ENCODE measurements at places on chromosomes 16 and 17. TPM values are rescaled to one million over a fixed set of nuclear protein-coding genes. Genes with fewer than 3 reads are reported as not detected.
A peak's percentile ranks its signal among the peaks of the same experiment; 100 is the strongest.

The USP43 gene
- total RNA-seq: 3.8 TPM

DNA sequence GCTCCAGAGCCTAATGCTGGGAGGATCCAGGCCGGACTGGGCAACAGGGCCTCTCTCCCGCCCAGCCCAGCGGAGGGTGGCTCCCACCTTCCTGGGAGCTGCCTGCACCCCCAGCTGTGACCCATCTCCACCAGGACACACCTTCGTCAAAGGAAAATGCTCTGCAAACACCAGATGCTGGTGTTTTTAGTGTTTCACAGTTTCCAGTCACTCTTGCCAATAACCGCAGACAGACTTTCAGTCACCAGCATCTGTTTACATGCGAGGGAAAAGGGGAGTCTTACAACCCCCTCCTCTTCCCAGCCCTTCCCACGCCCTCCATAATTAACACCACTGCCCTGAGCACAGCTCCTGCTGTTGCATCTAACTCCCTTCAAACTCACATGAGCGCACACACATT is 25.3 kb downstream of the KLHDC4 start:
- DNase-seq: no peak

DNA sequence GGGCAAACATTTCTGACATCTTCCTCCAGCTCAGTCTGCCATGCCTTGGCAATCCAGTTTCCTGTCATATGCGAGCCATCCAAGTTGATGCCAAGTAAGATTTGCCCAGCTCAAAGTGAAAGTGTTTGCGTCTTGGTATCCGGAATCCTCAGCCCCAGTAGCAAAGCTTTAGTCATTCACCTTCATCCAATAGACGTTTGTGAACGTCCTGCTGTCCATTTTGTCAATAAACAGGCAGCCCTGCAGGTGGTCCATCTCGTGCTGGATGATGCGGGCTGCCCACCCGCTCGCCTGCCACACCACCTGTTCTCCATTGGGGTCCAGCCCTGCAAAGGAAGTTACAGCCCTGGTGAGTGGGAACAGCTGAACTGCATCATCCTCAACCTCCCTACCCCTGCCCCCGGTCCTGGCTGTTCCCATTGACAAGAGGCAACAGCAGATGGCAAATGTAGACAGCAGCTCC is 1.5 kb downstream of the PDF start:
- no peak for DNase-seq

DNA sequence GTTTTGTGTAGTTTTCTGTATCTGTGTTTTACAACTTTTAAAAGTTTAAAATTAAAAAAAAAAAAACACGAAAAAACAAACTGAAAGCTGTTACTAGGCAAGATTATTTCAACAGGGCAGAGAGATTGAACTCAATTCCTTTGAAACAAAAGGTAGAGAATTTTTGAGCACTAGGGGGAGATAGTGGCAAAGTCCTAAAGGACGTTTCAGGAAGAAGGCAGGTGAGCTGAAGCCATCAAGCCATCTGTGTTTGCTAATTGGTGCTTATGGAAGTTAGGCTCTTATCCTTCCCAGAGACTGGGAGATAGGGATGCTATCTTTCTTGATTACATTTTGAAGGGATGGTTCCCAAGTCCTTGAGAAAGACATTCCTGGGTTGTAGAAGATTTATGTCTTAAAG is 70.6 kb upstream of the CLEC3A start:
- DNase-seq: no peak

DNA sequence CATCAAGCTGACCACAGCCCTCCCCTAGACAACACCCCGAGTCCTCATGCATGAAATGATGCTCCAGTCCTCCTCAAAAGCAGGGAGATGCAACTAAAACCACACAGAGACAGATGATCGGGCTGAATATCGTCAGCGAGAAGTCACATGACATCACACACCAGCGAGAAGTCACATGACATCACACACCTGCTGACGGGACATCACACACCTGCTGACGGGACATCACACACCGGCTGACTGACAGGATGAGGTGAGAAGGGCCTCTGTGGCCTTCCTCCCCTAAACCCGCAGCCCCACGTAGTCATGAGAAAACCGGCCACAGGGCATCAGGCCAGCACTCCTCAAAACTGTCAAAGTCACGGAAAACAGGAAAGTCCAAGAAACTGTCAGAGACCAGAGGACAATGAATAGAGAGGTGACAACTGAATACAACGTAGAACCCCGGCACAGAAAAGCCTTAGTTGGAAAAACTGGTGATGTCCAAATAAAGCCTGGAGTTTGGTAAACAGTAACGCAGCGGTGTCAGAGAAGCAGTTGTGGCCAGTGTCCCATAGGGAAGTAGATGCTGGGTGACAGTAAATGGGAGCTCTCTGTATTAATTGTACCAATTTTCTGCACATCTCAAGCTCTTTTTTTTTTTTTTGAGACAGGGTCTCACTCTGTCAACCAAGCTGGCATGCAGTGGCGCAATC is 14.3 kb downstream of the LITAF start:
- no peak for DNase-seq

GRCh38 chr16:20803561-20804214 is 2.6 kb downstream of the ERI2 start:
- no peak for DNase-seq

- no peak for DNase-seq
These were observed 223.1 kb downstream of the SOX9 start for GRCh38 chr17:72343911-72344310.

DNA sequence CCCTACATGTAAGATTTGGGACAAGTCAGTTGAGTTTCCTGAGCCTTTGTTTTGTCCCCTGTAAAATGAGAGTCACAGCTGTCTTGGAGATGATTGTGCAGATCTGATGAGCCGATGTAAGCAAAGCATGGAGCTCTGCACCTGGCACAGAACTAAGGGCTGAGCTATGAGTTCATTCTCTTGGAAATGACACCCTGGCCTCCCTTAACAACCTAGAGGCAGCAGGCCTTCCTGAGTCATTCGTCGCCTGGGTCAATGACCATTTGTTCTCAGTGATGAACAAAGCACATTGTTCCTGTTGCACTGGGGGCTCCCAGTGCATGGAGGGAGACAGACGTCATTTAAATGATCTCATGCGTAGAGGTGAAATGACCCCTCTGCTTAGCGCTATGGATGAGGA is 62.8 kb upstream of the GCSH start:
- DNase-seq: no peak

DNA sequence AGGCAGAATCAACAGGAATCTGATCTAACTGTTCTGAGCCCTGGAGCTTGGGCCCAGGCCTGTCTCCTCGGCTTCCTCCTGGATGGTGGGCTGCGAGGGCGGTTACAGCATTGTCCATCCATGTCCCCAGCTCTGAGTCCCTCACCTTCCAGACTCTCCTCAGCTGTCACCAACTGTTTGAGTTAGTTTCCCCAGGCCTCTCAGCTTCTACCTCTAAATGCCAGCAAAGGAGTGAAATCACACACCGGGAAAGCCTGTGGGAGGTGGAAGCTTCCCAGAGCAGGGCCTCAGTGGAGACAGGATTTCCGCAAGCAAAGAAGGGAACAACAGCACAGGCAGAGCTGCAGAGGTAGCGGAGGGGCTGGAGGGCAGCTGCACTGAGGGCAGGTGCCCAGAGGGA is 9.4 kb upstream of the PRPSAP2 start:
- DNase-seq: no peak

The KCNJ12 gene
- total RNA-seq: 2.3 TPM

The ATP2A1 gene
- 0.64 TPM for total RNA-seq

- DNase-seq: no peak
These were observed 267.1 kb upstream of the ASIC2 start for GRCh38 chr17:33560165-33560564.

The CHTF8 gene
- 91.7 TPM for total RNA-seq

The CHRNE gene
- 0.27 TPM for total RNA-seq

DNA sequence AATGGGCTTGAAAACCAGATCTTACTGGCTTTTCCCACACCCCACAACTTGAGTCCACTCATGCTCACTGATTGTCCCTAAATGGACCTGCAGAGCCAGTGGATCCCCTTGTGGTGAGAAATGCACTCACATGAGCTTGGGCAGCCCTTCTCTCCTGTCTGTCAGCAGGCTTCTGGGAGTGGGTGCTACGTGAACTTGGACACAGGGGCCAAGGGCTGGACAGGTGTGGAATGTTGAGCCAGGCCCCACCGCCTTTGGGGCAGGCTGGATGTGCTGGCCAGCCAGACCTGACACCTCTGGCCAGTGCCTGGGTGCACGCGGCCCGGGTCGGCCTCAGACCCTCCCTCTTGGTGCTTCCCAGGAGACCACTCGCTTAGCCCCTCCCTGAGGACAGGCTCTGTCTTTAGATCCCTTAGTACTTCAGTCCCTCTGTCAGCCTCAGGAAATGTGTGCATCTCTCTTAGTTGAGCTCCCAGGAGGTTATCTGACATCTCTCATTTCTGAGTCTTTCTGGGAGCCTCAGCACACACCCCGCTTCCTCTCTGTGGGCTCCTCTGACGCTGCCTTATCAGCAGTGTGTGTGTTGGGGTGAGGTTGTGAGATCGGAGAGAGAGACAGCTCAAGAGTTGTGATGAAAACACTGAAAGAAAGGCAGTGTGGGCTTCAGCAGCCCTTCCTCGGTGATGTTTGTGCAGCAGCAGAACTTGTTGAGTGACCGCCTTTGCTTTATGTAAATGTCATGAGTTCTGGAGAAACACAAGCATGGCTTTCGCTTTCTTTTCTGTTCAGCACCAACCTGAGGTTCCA is 117.0 kb downstream of the RAB11FIP4 start:
- no peak for DNase-seq

- DNase-seq: no peak
These were observed 8.2 kb upstream of the PHAF1 start for GRCh38 chr16:67101311-67102082.

- DNase-seq: no peak
These were observed 223.0 kb downstream of the TANC2 start for GRCh38 chr17:63189082-63189481.

The NUPR1 gene
- 124 TPM for total RNA-seq

The PRCD gene
- total RNA-seq: 1.3 TPM

The SPIRE2 gene
- 4.1 TPM for total RNA-seq

DNA sequence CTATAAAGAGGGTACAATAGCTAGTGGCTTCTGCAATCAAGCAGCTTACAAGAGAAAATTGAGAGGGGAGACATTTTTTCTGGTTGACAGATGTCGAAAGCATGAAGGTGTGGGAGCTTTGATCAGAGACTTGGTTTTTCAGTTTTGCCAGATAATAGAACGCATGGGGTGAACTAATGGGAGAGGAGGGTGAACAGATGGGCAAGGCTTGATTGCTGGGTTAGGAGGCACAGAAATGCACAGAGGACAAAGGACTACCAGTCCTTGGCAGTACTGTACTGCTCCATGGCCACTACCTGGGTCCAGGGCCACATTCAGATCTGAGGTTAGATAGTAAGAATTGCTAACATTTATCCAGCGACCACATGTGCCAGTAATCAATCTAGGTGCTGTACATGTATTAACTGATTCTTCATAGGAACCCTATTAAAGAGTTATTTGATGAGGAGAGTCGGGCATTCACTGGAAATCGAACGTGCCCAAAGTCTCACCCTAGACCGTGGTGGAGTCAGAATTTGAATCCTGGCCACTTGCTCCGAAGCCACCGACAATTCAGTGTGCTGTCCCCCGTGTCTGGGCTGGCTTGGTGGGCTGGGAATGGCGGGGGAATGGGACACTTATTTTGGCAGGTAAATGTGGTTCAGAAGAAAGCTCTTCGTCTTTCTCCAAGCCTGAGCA is 873 bp upstream of the KSR1 start:
- DNase-seq: no peak

DNA sequence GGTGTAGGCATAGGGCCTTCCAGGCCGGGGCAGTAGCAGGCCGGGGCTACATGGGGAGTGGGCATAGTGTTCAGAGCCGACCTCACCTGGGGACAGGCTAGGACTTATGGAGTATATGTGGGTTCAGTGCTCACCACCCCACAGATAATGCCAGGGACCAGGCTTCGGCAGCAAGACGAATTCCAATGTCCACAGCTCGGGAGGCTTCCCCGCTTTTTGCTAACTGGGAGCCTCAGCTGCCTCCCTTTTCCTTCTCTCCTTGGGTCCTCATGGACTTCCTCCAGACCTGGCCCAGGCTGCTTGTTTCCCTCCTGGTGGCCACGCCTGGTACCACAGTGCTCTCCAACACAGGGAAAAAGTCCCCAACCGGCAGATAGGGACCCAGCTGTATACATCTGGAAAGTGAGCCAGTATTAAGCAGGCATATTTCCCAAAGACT is 20.1 kb upstream of the SLC46A1 start:
- DNase-seq: peak; percentile 82

The ACAP1 gene
- total RNA-seq: 4.2 TPM

The ATP1B2 gene
- 3.0 TPM for total RNA-seq

The HES7 gene
- total RNA-seq: 2.3 TPM

The P2RX5 gene
- total RNA-seq: 0.43 TPM

DNA sequence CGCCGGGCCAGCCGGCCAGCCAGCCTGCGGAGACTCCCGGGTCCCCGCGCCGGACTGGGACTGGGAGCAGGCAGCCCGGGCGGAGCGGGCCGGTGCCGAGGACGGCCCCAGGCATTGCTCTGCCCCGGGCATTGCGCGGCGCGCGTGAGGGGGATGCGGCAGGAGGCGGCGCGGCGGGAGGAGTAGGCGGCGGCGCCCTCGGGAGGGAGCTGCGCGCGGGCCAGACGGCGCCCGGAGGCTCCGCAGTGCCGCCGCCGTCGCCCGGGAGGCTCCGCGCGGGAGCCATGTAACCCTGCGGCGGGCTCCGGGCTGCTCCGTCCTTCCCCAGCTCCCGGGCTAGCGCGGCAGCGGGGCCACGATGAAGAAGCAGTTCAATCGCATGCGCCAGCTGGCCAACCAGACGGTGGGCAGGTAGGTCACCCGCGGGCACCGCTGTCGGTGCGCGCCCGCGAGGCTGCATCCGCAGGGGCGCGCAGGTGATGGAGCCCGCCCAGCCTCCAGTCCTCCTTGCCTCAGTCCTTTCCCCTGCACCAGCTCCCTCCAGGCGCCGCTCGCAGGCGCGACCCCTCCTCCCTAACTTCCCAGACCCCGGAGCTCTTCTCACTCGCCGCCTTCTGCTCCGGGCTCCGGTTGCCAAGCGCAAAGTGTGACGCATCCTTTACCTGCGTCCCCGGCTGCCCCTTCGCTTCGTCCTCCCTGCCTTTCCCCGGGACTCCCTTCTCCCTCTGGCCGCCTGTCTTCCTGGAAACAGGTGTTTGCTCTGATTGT is at the start of gene ARHGAP44:
ARHGAP44 (plus strand) TSS at position 18 of the 768 bp plus-strand sequence; CDS start at position 359, 341 bp downstream.
- peak; percentile 90 for DNase-seq

DNA sequence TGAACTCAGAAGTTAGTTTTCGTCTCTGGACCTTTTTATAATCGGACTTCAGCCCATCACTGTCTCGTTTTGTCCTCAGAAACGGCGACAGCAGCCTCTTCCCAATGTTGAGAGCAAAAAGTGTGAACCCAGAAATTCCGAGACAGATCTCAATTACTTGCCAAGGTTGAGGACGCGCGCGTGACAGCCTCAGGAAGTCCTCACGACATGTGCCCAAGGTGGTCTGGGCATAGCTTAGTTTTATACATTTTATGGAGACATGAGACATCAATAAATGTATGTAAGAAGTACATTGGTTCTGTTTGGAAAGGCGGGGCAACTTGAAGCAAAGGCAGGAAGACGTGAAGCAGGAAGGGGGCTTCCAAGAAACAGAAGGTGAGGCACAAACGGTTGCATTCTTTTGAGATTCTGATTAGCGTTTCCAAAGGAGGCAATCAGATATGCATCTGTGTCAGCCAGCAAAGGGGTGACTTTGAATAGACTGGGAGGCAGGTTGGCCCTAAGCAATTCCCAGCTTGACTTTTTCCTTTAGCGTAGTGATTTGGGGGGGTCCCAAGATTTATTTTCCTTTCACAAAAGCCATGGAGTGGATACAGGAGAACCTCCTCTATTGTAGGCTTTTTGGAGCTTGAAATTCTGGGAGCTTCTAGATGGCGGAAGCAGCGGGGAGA is 583 bp upstream of the ZNF747 start:
- no peak for DNase-seq

GRCh38 chr17:61218438-61218837 is 181.2 kb upstream of the TBX2 start:
- DNase-seq: no peak

GRCh38 chr17:57397402-57397801 is 141.1 kb downstream of the MSI2 start:
- DNase-seq: no peak

Data from osteocyte (in vitro differentiated cells).